ENCODE measurements at places on chromosomes 6 and 20. TPM values are rescaled to one million over a fixed set of nuclear protein-coding genes. Genes with fewer than 3 reads are reported as not detected.

DNA sequence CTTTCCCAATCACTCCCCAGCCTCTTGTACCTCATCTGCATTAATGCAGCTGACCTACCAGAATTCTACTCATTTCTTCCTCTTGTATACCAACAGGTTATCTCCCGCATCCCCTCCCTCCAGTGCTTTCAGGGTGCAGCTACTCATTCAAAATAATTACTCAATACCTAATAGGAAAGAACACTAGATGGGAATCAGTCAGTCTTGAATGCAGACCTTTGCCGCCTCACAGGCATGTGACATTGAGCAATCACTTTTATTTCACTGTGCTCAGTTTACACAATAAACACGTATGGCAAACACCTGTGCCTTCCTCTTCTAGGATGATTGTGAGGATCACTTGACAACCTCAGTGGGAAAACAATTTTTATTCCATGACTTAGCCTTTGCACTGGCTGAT, 13.3 kb downstream of the ZSCAN31 start:
- no peak for DNase-seq

DNA sequence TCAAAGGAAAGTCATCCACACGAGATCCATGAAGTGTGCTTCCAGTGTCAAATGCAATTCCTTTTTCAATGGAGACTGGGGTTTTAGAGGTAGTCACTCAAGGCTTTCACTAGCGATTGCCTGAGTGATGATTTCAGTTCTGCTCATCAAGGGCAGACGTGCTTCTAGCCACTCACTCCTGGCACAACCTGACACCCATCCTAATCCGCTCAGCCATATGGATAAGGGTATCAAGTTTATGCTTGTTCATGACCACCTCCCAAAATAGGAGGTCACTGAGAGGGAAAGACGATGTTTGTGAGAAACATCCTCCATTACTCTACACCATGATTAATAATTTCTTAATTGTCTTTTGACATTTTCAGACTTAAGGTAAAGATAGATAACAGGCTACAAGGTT, 91.3 kb upstream of the HEY2 start:
- DNase-seq, result no peak

- no peak for DNase-seq
These were observed 95.8 kb upstream of the TAB2 start for GRCh38 chr6:149221774-149222070.

DNA sequence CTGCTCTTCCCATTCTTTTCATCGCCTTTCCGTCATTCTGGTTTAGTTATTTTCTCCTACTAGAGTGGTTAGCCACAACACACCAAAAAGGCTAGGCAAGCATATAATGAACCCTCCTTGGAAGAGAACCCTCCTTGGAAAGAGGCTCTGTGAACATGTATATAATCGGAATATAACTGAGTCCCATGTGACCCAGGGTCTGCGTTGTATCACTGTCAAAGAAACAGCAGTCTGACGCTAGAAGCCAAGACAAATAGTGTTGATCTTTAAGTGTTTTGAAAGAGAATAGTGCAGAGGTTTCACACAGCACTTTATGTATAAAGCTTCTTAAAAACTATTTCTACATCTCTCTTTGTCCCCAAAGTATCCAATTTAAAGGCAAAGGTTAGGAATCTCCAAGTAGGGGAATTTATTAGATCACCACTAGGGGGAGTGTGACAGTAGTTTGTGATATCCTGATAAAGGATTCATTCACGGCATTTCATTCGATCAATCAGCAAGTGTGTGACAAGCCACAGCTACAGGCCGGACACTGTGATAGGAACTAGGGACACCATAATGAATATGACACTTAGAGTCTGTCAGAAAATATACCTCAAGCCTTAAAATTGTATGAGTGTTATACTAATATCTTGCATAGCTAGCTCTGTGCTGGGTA, 395.3 kb downstream of the CD109 start:
- peak; percentile 54 for DNase-seq

DNA sequence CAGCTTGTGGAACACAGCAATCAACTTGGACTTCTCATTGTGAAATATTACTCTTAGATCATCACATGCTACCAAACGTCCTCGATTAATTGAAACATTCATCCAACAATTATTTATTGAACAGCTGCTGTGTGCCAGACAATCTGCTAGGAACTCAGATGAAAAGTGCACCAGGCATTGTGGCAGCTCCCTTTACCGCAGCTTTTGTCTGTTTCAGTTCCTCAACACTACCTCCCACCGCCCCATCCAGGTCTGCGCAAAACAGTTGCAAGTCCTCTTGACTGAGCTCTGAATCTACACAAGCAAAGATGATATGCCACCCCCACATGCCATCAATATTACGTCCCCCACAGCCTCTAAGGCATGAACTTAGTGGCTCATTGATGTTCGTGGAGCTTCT, 1094.4 kb upstream of the MAP3K7 start:
- no peak for DNase-seq

DNA sequence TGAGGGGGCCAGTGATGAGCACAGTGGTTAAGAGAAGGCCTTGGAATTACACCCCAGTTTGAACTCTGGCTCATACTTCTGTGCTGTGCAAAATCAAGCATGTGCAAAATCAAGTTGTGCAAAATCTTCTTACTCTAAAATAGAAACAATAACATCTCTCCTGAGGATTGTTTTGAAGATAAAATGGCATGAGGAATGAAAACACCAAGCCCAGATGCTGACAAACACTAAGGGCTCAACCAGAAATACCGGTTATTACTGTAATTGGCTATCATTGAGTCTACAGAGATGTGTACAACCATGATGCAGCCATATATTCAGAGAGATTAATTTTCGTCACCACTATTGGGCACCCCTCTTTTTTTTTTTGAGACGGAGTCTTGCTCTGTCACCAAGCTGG, 5.9 kb upstream of the BCAS1 start:
- DNase-seq, result no peak

GRCh38 chr6:11734861-11735613, 43.6 kb downstream of the ADTRP start:
- DNase-seq, result no peak

- no peak for DNase-seq
These were observed 68.6 kb upstream of the PRSS16 start for GRCh38 chr6:27178860-27179259.

DNA sequence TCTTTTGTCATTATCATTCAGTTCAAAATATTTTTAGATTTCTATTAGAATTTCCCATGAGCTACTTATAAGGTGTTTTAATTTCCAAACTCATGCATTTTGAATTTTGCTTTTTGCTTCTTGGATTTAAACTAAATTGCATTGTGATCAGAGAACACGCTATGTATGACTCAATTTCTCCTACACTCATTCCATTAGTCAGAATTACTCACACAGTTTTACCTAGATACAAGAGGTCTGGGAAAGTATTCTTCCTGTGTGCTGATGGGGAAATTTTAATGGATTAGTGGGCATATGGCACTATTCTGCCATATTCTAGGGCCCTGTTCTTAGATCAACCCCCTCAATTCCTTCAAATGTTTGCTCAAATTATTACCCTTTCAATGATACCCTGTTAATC, 49.9 kb upstream of the BMP5 start:
- no peak for DNase-seq

DNA sequence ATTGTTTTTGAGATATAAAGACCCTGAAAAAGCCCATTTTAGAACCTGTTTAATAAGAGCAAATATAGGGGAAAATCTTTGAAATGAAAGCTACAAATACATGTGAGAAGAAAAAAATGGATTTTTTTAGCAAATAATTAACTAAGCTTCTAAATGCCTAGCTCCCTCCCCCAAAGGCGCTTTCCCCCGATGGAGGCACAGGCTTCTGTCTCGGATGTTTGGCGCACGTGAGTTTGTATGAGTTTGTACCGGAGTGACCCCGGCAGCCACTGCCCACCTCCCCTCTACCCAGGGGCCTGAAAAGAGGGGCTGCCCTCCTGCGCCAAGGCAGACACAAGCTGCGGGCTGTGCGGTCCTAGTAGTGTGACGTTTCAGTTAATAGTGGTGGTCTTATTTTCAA, 50.4 kb upstream of the TMEM181 start:
- DNase-seq, result no peak

DNA sequence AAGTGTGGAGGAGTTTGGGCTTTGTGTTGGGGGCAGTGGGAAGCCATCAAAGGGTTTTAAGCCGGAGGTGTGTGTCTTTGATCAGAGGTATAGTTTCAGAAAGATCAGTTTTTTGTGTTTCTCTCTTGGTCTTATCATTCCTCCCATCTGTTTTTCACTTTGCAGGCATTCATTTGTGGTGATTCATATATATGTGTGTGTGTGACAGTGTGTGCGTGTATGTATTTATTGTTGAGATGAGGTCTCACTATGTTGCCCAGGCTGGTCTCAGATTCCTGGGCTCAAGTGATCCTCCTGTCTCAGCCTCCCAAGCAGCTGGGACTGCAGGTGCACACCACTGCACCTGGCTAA, 11.1 kb upstream of the SERINC3 start:
- no peak for DNase-seq

DNA sequence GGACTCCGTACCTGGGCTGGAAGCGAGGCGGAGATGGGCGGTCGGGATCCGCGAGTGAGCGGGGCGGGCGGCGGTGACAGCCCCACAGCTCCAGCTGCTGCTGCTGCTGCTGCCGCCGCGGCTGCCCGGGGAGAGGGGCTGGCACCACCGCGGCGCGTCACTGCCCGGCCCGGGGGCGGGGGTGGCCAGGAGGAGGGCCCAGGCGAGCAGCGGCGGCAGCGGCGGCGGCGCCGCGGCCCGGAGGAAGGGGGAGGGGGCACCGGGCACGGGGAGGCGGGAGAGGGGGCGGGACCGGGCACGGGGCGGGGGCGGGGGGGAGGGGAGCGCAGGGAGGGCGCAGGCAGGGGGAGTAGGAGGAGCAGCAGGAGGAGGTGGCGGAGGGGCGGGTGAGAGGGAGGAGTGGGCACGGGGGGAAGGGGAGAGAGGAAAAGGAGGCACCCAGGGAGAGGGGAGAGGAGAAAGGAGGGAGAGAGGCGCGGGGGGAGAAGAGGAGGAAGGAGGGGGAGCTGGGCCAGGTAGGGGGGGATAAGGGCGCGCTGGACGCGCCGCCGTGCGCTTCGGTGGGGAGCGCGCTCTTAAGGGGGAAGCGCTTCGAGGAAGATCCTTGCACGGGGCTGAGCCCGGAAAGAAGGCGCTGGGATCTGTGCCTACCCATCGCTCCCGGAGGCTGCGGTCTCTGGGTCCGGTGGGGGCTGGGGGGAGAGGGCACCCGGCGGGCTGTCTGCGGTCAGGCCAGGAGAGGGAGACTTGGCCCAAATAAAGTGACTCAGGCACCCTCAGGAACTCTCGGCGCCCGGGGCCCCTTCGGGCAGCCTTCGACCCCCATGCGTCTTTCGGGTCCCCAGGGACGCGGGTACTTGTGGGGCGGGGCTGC, 101.5 kb downstream of the NOL4L start:
- peak; percentile 87 for DNase-seq

GRCh38 chr6:144013486-144013909, 5.4 kb upstream of the PLAGL1 start:
- peak; percentile 62 for DNase-seq

- DNase-seq, result no peak
These were observed 7.5 kb downstream of the TOMM34 start for GRCh38 chr20:44952731-44953130.

SAMD10 gene
- total RNA-seq, result not detected

NKX2-2 gene
- total RNA-seq, result 0.56 TPM

ANKEF1 gene
- total RNA-seq, result 4.4 TPM

KIAA1755 gene
- not detected for total RNA-seq

PHACTR2 gene
- 24.4 TPM for total RNA-seq

Data from H4 (cell line).